Activated naive CD4-positive, alpha-beta T cell (primary cell): ENCODE measurements at places on chromosomes 1 and 21.

- no peak for DNase-seq
Observed at GRCh38 chr1:227489572-227489971, 73.8 kb upstream of the ZNF678 start.

DNA sequence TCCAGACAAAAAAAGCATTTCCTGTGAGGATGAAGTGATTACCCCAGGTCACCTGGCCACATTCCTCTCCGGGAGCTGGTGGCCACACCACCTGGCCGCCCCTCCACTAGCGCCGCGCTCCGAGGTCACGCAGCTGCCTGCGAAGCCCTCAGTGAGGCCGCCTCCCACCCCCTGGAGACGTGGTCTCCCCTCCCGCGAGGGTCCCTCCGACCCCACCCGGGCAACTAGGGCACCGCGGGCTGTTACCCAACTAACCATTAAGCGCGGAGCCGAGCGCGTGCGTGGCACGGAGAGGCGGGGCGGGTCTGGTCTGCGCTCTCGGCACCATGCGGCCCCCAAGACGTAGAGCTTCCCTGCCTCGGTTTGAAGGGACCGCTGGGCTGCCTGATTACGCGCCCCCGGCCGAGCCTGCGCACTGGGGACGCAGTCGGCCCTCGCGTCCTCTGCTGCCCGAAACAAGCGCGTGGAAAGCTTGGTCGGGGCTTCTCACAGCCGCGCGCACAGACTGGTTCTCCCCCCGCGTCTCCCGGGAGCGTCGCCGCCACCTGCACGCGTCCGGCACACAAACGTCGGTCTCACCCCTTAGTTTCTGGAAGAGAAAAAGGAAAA lies 106.5 kb downstream of the SLC16A1 start:
- no peak for DNase-seq

DNA sequence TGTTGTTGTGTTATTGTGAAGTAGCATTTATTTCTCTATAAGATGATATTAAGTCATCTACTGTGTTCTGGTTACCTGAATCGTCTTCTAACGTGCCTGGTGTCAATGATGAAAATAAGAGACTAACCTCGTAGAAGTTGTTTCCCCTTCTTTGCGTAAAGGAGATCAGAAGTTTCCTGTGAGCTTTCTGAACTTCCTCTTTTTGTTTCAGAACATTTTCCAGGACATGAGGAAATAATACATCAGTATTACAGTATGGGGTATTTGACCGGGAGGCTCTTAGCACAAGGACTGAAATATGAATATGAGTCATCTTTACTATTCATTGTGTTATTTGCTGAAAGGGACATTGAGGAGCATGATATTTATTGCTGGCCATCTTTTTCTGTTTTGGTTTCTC lies 1.3 kb downstream of the ST6GALNAC3 start:
- no peak for DNase-seq

DNA sequence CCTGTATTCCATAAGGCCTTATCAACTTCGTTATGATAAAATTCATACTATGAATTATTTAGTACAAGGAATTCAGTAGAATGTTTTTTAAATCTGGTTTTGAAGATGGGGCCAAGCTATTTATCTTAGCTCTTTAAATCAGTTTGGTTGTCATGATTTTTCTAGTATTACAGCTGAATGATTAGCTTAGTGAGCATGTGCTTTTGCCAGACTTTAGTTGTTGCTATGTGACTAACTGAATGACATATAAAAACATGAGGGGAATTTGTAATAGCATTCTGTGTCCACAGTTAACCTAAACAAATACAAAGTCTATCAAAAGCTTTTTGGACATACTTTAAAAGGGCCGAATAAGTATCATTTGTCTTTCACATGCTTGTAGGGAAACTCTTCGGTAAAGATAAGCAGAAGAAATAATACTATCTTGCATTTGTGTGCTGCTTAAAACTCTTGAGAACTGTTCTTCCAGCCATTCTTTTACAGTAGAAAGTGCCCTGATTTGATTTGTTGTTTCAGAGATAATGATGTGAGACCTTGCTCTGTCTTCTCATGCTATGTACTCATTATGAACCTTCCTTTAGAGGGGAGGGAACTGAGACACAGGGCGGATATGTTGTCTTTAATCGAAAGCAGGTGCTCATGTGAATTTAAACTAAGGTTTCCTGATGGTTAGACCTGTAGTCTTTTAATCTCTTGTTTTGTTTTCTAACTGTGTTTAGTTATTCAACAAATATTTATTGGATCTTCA lies 18.8 kb downstream of the NEK7 start:
- DNase-seq: no peak

- no peak for DNase-seq
Observed at GRCh38 chr21:16993416-16994038, 519.3 kb upstream of the CXADR start.

DNA sequence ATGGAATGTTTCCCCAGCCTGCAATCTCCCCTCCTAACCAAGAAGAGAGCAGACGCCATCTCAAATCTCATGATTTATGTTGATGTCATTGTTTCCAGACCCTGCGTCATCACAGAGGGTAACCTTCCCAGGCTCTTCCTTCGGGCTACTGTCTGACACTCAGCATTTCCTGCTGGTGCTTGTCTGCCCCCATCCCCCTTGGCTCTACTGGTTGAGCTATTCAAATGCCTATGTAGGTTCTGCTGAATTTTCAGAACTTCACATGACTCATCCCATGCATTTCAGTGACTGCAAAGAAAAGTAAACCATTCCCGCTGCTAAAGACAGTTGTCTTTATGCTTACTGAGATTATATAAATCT lies 24.8 kb upstream of the ITPKB start:
- DNase-seq: no peak

- DNase-seq: no peak
Observed at GRCh38 chr1:210231846-210232510, 618 bp upstream of the SERTAD4 start.

DNA sequence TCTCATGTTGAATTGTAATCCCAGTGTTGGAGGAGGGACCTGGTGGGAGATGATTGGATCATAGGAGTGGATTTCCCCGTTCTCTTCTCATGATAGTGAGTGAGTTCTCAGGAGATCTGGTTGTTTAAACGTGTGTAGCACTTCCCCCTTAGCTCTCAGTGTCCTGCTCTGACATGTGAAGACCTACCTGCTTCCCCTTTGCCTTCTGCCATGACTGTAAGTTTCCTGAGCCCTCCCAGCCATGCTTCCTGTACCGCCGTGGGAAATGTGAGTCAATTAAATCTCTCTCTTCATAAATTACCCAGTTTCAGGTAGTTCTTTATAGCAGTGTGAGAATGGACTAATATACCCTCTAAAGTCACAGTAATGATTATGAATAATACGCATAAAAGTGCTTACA lies 248.4 kb upstream of the LRRC7 start:
- no peak for DNase-seq

- DNase-seq: no peak
Observed at GRCh38 chr1:84971957-84972356, 25.0 kb downstream of the MCOLN2 start.

- DNase-seq: no peak
Observed at GRCh38 chr21:29179503-29179902, 49.1 kb downstream of the MAP3K7CL start.

DNA sequence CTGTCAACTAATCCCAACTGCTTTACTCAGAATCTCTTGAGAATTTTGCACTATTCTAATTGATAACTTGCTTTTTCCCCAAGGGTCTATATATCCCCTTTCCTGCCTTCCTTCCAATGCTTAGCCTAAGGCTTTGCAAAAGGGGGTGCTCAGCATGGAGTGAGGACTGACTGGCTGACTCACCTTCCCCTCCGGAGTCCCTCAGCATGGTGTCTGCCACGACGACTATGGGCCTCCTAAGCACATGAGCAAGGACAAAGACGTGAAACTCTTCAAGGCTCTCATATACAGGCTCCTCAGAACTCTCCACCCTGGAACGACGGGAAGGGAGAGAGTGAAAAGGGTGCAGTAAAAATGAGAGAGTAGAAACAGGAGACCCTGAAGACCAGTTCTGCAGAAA lies 13.2 kb upstream of the MTMR11 start:
- no peak for DNase-seq

DNA sequence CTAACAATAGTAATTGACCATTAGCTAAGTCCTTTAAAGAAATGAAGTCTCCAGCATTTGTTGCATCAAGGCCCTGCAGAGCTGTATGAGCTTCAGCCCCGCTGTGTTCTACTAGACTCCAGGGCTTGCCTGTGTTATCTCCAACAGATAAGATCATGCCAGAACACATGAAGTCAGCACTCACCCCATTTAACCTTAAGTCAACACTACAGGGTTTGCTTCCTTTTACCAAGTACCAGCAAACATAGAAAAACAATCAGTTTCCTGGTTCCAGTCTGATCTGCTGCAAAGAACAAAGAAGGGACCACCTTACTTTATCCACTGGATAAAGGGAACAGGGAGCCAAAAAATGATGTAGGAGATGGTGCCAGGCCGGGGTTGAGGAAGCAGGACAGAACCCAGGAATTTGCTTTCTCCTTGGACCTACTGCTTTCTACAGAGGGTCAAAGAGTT lies 41.3 kb upstream of the ENAH start:
- DNase-seq: no peak
